ENCODE measurements at places on chromosomes 12 and 14.

GRCh38 chr14:97198813-97199212 is 401.6 kb downstream of the VRK1 start:
- no peak for DNase-seq

GRCh38 chr12:76919383-76920171 is 40.8 kb upstream of the CSRP2 start:
- no peak for DNase-seq

DNA sequence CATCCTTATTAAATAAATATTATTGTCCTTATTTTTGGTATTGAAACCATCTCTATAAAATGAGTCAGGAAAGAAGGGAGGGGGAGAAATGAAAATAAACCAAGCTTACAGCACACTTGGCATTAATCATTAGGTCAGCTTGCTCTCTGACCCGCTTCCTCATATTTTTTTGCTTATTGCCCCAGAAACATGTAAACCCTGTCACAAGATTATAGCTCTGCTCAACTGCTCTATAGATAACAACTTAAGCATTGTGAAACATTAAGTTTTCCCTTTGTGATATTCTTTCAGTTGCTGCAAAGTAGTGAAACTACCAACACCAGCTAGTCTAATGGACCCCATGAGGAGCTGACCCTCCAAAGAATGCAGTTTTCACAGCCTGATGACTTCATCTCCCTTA is 819.5 kb downstream of the SLC16A7 start:
- DNase-seq: no peak

DNA sequence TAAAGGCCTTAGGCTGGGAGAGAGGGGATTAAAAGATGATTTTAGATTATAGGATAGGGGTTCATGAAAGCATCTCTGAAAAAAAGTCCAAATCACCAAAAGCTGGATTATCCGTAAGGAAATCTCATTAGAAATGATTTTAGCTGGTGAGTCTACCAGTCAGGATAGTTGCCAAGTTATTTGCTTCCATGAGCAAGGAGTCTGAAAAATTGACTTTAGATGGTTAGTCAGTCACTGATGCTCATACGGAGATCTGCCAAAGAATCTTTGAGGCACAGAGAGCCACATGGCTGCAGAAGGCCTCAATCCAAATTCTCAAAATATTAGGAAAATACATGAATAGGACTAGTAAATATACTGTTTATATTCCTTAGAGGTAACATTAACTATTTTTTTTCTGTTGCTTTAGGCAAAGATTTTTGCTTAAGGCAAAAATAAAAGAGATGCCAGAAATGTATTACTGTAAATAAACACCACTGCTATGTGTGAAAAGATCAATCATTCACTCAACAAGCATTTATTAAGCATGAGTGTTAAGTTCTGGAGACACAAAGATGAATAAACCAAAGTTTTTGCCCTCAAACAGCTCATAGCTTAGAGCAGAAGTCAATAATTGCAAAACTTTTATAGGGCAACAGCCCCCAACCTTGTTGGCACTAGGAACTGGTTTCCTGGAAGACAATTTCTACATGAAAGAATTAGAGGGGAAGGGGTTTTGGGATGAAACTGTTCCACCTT is 105.2 kb downstream of the BBS10 start:
- no peak for DNase-seq

- no peak for DNase-seq
Observed at GRCh38 chr12:52685406-52685890, 5.2 kb upstream of the KRT1 start.

DNA sequence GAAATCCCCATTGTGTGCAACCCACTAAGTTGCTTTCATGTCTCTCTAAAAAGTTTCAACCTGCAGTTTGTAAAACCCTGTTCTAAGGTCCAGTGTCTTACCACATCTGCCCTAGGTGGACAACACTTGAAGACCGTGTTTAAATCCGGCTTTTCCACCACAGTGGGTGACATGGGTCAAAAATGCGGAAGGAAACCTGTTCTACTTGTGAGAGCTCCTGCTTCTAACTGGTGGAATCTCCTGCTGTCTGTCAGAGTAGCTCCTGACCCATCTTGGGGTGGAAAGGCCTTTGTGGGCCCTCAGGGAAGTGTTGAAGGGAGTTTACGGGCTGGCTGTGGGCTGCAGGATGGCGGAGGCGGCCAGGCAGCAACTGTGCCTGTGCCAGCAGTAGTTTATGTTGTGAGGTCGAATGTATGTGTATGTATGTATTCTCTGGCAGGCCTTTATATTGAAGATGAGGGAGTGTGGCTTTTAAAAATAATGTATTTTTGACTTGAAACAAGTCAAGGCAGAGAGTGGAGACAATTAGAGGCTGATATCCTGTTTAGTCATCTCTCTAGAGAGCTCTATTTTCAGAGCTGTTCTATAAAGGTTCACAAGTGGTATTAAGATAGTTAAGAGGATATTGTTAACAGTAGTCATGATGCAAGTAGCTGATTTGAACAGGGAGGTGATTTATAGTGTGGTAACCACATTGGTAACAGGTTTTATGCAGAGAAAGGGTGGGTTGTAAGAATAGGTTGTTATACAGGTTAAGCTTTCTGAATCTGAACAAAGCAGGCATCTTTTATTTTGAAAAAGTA is 67.0 kb downstream of the PRKCH start:
- peak; percentile 33 for DNase-seq

- no peak for DNase-seq
Observed at GRCh38 chr14:39843881-39844280, 411.6 kb upstream of the FBXO33 start.

All from activated CD8-positive, alpha-beta memory T cell treated with anti-CD3 and anti-CD28 coated beads, Interleukin-2, amount 50 U/mL, for 4 hours (primary cell).